Caco-2 (cell line): ENCODE measurements at places on chromosomes 1 and 21.

GRCh38 chr1:17377325-17377953 lies 5.4 kb downstream of the PADI6 start:
- no peak overlapping the region for H3K27ac ChIP-seq
- no peak overlapping the region for H3K4me3 ChIP-seq
- DNase-seq, result peak; percentile 6
- H3K4me1 ChIP-seq, result no peaks in the 10 kb centered on the region
- H3K27me3 ChIP-seq, result no peaks in the 10 kb centered on the region

GRCh38 chr1:94063379-94063778 lies 57.6 kb downstream of the ABCA4 start:
- peak; percentile 49 for DNase-seq
- H3K36me3 ChIP-seq, result no peaks in the 10 kb centered on the region
- no peak overlapping the region for H3K4me3 ChIP-seq
- H3K4me1 ChIP-seq, result peaks cover 46% of the 10 kb centered on the region
- peak overlapping the region; percentile 28 for H3K27ac ChIP-seq

DNA sequence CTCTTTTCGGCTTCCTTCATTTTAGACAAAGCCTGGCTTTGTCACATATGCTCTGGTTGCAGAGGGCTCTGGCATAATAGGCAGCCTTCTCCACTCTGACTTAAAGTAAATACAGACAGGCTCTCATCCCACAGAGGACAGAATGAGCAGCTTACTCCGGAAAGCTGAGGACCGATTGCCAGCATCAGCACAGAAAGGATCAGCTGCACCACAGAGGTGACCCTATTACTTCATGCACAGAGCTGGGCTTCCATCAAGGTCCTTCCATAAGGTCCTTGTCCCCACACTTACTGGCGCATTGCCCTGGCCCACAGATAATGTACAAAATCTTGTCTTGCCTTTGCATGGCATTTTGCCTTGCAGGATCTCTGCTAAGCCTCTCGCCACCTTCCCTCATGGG lies 67.6 kb downstream of the SEC16B start:
- no peaks in the 10 kb centered on the region for H3K27me3 ChIP-seq
- no peaks in the 10 kb centered on the region for H3K36me3 ChIP-seq
- no peak overlapping the region for H3K27ac ChIP-seq
- H3K4me1 ChIP-seq, result peaks cover 8% of the 10 kb centered on the region; the same call in 1 of the 2 replicates

GRCh38 chr1:242196101-242196500 lies 197.2 kb upstream of the MAP1LC3C start:
- DNase-seq, result no peak
- no peaks in the 10 kb centered on the region for H3K27me3 ChIP-seq
- H3K36me3 ChIP-seq, result no peaks in the 10 kb centered on the region
- H3K4me3 ChIP-seq, result no peak overlapping the region
- no peak overlapping the region for H3K27ac ChIP-seq
- H3K4me1 ChIP-seq, result peaks cover 13% of the 10 kb centered on the region

- peak overlapping the region; percentile 81 for H3K27ac ChIP-seq
- peaks cover 6% of the 10 kb centered on the region; the same call in 1 of the 2 replicates for H3K4me1 ChIP-seq
- DNase-seq, result no peak
- H3K27me3 ChIP-seq, result no peaks in the 10 kb centered on the region
These were observed 671 bp upstream of the PYGO2 start for GRCh38 chr1:154962156-154962749.

- H3K27ac ChIP-seq, result no peak overlapping the region
- no peak overlapping the region for H3K4me3 ChIP-seq
- H3K27me3 ChIP-seq, result no peaks in the 10 kb centered on the region
- DNase-seq, result no peak
- H3K36me3 ChIP-seq, result no peaks in the 10 kb centered on the region
These were observed 619 bp downstream of the BCL9 start for GRCh38 chr1:147541672-147542568.

DNA sequence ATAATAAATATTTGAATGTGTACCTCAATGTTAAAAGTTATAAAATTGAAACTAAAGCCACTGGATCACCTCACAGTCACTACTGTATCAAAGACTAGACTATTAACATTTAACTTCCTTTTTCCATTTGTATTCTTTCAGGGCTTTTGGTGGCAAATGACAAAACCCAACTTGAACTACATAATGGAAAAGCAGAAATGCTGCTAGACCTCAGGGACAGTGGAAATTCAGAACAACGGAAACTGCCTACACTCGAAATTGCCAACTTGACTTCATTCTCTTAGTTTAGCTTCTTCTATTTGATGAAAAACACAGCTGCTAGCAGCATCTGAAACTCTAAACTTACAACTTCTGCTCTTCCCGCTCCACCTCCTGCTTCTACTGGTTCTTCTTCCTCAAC lies 34.9 kb upstream of the NTNG1 start:
- H3K4me1 ChIP-seq, result no peaks in the 10 kb centered on the region
- H3K4me3 ChIP-seq, result no peak overlapping the region
- H3K36me3 ChIP-seq, result no peaks in the 10 kb centered on the region

GRCh38 chr1:191709215-191709614 lies 449.0 kb upstream of the RGS18 start:
- H3K4me3 ChIP-seq, result no peak overlapping the region
- H3K4me1 ChIP-seq, result no peaks in the 10 kb centered on the region
- DNase-seq, result no peak
- no peak overlapping the region for H3K27ac ChIP-seq
- H3K36me3 ChIP-seq, result no peaks in the 10 kb centered on the region

- H3K4me3 ChIP-seq, result no peak overlapping the region
- no peaks in the 10 kb centered on the region for H3K27me3 ChIP-seq
- no peak for DNase-seq
- H3K4me1 ChIP-seq, result peaks cover 29% of the 10 kb centered on the region
These were observed 25.0 kb upstream of the PHTF1 start for GRCh38 chr1:113784104-113784779.

GRCh38 chr1:162943622-162944021 lies 82.6 kb upstream of the CCDC190 start:
- DNase-seq, result no peak
- no peaks in the 10 kb centered on the region for H3K36me3 ChIP-seq
- H3K4me1 ChIP-seq, result peaks cover 5% of the 10 kb centered on the region
- no peak overlapping the region for H3K27ac ChIP-seq

DNA sequence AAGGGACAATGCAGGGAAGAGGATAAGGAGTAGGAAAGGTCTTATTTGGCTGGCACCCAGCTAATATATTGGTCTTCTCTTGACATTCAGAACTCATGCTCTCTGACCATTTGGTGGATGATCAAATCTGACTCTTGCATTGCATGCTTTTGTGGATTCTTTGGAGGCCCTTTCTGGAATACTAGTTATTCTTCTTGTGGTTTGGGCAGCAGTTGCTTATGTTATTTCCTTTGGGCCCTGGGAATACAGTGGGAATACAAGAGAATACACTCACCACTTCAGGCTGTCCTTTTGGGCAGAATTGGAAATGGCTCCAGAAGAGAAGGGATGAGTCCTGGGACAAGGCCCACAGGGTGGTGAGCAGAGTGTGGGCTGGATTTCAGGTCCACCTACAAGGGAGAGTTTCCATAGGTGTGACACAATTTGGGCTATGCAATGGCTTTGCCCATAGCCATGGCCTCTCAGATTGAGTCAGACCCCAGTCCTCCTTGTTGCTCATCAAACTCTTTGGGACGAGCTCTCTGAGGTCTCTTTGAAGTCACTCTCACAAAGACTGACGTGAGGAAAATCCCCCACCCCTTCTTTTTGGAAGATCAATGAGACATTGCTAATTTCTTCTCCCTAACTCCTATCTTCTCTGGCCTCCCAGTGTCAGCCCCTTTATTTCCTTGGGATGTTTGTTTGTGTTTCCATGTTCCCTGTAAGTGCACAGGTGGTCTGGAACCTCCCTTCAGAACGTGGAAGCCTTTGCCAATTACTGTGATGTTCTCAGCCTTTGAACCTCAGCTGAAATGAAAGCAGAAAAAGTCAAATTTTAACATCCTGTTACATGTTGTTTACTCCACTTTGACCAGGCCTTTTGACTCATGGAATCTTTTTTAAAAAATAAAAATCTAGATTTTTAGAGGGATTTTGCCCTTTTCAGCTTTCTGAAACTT lies 19.4 kb downstream of the HSD11B1 start:
- no peak overlapping the region for H3K4me3 ChIP-seq
- no peaks in the 10 kb centered on the region for H3K36me3 ChIP-seq
- no peak for DNase-seq
- no peak overlapping the region for H3K27ac ChIP-seq

DNA sequence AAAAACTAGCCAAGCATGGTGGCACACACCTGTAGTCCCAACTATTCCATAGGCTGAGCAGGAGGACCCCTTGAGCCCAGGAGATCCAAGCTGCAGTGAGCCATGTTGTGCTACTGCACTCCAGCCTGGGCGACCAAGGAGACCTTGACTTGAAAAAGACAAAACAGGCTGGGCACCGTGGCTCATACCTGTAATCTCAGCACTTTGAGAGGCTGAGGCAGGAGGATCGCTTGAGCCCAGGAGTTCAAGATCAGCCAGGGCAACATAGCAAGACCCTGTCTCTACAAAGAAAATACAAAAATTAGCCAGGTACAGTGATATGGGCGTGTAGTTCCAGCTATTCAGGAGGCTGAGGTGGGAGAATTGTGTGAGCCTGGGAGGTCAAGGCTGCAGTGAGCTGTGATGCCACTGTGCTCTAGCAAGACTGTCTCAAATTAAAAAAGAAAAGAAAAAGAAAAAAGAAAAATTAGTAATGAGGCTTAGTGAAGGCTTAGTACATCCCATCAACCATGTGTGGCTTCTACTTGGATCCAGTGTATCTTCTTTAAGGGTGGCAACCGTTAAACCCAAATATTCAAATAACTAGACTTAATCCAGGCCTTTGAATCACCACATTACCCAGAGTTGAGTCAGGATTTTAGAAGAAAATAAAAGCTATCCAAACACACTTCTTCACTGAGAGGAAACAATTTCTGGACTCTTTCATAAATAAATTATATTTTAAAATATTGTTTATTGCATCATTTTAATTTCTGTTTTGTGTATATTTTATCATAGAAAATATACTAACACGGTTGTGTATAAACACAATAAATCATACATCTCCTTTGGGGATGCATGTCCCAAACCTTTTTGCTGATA lies 74.3 kb upstream of the RAB4A start:
- no peak for DNase-seq
- H3K27ac ChIP-seq, result no peak overlapping the region
- H3K4me1 ChIP-seq, result peaks cover 14% of the 10 kb centered on the region
- no peak overlapping the region for H3K4me3 ChIP-seq
- H3K27me3 ChIP-seq, result no peaks in the 10 kb centered on the region

DNA sequence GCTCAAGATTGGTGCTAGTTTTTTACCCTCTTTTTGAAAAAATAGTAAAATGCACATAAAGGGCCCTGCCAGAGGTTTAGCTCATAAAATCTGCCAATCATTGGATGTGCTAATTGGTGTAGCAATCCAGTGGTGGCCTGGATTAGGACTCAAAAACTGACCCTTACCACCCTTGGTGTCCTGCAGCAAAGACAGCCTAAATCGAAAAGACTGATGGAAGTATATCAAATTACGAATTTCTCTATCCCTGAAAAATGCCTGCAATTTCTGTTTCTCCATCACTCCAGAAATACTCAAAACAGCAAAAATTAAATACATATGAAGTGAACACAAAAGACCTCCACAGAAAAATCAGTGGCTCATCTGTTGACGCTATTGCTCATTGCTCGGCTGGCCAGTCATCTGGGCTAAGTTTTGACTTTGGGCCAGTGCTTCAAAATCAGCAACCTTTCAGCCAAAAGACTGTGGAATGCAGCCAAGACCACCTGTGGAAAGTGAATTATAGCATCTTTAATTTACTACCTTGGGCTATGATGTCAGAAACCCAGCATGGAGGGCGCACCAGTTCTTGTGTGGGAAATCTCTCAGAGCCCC lies 30.0 kb downstream of the WLS start:
- no peak overlapping the region for H3K27ac ChIP-seq
- no peaks in the 10 kb centered on the region for H3K27me3 ChIP-seq
- H3K36me3 ChIP-seq, result no peaks in the 10 kb centered on the region
- H3K4me3 ChIP-seq, result no peak overlapping the region

- H3K4me1 ChIP-seq, result peaks cover 12% of the 10 kb centered on the region
- no peaks in the 10 kb centered on the region for H3K36me3 ChIP-seq
- H3K4me3 ChIP-seq, result no peak overlapping the region
- H3K27me3 ChIP-seq, result no peaks in the 10 kb centered on the region
These were observed 3.7 kb upstream of the DIPK1A start for GRCh38 chr1:92964998-92965397.

DNA sequence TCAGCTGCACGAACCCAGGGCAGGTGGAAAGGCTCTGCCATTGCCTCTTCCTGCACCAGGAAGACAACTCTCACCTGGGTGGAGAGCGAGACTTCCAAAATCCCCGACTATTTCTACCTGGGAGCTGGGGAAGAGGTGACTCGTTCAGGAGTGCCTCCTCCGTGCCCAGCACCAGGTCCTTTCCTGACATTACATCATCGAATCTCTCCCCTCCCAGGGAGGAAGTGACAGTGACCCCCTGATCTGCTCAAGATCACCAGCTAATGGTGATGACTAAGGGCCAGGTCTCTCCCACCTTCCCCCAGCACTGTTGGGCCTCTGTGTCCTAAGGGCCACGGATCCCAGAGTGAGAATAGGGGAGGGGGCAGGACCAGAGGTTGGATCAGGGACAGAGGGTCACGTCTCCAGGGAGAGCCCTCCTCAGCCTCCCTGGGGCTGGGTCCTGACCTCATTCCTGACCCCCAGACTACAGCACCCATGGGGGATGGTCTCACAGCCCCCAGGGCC lies 6.8 kb downstream of the MEGF6 start:
- no peaks in the 10 kb centered on the region for H3K27me3 ChIP-seq
- H3K36me3 ChIP-seq, result no peaks in the 10 kb centered on the region
- no peaks in the 10 kb centered on the region for H3K4me1 ChIP-seq
- no peak overlapping the region for H3K27ac ChIP-seq
- H3K4me3 ChIP-seq, result no peak overlapping the region

DNA sequence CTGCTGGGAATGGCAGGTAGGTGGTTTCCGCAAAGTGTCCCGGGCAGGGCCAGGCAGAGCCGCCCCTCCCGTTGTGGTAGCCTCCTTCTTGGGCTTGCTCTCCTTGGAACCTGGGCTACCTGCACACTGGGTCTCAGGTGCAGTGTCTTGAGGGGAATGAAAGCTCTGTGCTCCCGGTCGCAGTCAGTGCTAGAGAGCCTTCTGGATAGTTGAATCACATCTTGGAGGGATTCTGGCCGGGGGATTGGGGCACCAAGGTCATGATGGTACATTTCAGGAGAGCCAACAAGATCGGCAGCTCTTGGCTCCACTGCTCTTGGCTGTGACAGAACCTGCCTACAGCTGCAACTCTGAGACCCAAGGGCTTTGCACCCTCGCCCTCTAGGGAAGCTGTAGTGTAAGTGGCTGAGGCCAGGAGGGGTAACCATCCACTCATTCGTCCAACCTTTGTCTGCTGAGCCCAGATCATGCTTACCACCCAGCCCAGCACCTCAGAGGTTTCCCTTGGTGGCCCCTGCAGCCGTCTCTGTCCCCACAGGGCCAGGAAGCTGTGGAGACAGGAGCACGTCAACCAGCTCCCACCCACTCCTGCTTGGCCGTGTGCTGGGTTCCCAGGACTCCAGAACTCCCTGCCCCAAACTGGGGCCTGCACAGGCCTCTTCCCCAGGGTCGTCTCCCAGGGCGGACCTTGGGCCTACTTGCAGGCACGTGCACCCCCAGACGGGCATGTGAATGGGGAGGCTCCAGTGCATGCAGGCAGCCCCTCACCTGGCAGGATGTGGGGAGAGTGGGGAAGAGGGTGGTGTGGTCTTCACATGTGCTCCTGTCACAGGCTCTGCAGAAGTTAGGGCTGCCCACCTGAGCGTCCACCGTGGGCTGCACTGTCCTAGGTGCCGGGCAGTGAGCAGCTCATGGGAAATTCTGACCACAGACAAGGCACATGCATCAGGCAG lies 40.0 kb downstream of the NTPCR start:
- no peaks in the 10 kb centered on the region for H3K27me3 ChIP-seq
- DNase-seq, result no peak
- H3K4me1 ChIP-seq, result no peaks in the 10 kb centered on the region
- no peak overlapping the region for H3K27ac ChIP-seq
- no peak overlapping the region for H3K4me3 ChIP-seq
- H3K36me3 ChIP-seq, result no peaks in the 10 kb centered on the region; the same call in 1 of the 2 replicates
